ENCODE measurements at places on chromosomes 6 and 20.
A peak's percentile ranks its signal among the peaks of the same experiment; 100 is the strongest.

DNA sequence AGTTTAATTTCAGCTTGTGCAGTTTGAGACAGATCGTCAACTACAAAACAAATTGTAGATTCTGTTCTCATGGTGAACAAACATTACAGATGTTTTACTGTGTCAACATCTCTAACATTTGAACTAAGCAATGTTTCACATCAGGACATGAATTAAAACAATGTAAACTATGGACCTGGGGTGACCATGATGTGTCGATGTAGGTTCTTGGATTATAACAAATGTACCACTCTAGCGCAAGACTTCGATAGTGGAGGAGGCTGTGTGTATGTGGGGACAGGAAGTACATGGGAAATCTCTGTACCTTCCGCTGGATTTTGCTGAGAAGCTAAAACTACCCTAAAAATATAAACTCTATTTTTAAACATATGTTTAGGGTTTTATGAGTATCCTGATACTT, 17.1 kb downstream of the HIVEP2 start:
- DNase-seq, result no peak

DNA sequence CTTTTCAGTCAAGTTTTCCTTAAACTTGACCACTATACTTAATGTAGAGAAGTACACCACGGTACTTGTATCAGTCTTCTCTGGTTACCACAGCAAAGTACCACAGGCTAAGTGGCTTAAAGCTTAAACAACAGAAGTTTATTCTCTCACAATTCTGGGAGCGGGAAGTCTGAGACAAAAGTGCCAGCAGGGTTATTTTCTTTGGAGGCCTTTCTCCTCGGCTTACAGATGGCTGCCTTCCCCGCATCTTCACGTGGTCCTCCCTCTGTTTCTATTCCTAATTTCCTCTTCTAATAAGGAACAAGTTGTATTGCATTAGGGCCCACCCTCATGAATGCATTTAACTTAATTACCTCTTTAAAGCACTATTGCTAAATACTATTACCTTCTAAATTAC, 258.0 kb downstream of the PLCB1 start:
- DNase-seq, result no peak

- DNase-seq, result no peak
Observed at GRCh38 chr6:28771401-28772267, 152.2 kb downstream of the TRIM27 start.

DNA sequence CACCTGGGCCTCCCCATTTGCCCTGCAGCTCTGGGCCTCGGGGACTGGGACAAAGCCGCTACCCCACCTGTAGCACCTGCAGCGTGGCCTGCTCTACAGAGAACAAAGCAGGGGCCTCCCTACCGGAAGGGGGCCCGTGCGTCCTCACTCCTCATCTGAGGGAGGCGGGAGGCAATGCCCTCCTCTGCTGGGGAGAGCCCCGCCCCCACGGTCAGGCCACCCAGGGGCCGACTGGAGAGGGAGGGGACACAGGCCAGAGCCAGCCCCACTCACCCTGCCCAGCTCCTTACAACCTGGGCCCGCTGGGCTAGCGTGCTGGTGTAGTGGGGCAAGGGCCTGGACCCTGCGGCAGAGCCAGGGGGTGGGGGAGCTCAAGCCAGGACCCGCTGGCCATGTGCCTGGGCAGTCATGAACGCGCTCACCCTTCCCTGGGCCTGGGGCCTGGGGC, 8.0 kb downstream of the LAMA5 start:
- DNase-seq, result no peak

- DNase-seq, result no peak
Observed at GRCh38 chr6:139447656-139447975, 73.2 kb upstream of the CITED2 start.

- DNase-seq, result peak; percentile 63
Observed at GRCh38 chr6:109187399-109188114, 92.2 kb downstream of the CEP57L1 start.

- no peak for DNase-seq
Observed at GRCh38 chr20:10483691-10484090, 48.6 kb downstream of the SLX4IP start.

DNA sequence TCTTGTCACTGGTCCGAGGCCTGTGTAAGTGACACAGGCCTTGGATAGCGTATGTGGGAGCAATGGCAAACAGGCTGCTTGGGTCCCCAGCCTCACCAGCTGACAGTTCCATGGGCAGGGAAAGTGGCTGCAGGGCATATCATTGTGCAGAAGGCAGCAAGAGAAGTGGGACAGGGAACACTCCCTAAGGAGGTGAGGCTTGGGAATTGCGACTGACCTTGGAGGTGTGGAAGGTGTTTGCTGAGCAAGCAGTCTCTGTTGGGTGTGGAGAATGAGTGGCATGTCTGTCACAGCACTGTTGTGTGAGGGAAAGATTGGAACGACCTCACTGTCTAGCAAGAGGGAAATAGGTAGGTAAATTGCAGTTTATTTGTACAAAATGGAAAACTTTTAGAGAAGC, 16.8 kb downstream of the POFUT1 start:
- no peak for DNase-seq

GRCh38 chr6:41455818-41456217, 90.4 kb upstream of the FOXP4 start:
- no peak for DNase-seq

DNA sequence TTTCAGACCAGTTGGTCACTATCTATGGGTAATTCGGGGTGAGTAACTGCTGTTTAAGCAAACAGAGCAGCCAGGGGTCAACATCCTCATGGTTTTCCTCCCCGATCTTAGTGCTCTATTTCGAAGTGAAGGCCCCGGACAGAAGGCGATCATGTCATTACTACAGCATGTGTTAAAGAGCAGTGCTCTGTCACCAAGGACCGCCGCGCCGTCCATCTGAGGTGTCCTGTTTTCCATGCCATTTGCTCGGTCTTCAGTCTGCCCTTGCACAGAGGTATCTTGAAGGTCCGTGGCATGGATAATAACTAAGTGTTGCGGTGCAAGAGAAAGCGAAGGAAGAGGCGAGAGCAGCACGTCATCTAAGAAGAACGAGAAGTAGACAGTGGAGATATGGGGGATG, 25.1 kb downstream of the PPP1R3G start:
- DNase-seq, result no peak

- no peak for DNase-seq
Observed at GRCh38 chr6:102986086-102986485, 1592.6 kb downstream of the GRIK2 start.
